PC-9 (cell line): ENCODE measurements at places on chromosomes 3 and 15. TPM values are rescaled to one million over a fixed set of nuclear protein-coding genes. Genes with fewer than 3 reads are reported as not detected.

GRCh38 chr3:192899540-192899982 is 18.1 kb downstream of the MB21D2 start:
- no peak for DNase-seq

GRCh38 chr3:21310161-21310560 is 440.8 kb downstream of the ZNF385D start:
- DNase-seq: no peak

The ETFA gene
- 158 and 187 TPM in 2 replicates for total RNA-seq

GRCh38 chr15:65372787-65373067 is 5.1 kb downstream of the IGDCC3 start:
- no peak for DNase-seq

The EEF1AKMT4 gene
- total RNA-seq: 11.7 and 12.1 TPM in 2 replicates

The TUSC7 gene
- not detected in 2 replicates for total RNA-seq

The LRTM1 gene
- total RNA-seq: not detected in 2 replicates

The IL12A gene
- 0.28 and 0.40 TPM in 2 replicates for total RNA-seq

The GOLGA6L10 gene
- total RNA-seq: 2.2 and 2.3 TPM in 2 replicates

DNA sequence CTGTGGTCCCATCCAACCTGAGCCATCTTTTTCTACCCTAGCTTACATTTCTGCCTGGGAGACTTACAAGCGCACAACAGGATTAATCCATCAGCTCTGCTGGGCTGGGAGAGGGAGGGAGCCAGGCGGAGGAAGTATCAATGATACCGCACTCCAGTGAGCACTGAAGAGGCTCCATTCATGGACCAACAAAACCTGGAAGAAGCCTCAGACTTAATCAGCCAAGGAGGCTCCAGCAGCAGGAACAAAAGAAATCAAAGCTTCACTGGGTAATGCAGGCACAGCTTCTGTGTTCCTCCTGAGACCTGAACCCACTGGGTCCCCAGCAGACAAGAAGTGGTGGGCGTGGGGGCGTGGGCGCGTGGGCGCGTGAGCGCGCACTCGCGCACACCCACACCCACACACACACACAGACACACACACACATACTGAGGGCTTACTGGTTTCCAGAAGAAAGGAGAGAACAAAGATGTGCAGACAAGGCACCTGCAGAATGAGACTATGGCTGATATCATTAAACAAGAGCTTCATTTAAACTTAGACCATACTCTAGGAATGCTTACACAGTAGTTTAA is 87.0 kb upstream of the BOC start:
- no peak for DNase-seq

The PARP15 gene
- total RNA-seq: 0.07 and 0.13 TPM in 2 replicates

DNA sequence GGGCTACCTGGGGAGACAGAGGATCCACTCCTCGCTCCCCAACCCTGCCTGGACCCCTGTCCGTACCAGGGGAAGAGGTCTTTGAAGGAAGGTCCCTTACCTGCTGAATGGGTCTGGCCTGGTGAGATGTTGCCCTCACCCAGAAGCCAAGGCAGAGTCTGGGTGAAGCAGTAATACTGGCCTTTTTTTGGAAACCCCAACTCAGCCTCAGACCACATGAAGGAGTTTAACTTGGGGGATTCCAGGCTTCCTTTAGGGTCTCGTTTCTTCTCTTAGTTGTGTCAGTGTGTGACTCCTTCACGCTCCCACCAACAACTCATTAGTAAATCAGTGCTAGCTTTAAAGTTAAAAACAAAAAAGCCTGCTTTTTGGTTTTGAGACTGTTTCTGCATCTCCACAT is 45.6 kb downstream of the RTP1 start:
- DNase-seq: no peak

DNA sequence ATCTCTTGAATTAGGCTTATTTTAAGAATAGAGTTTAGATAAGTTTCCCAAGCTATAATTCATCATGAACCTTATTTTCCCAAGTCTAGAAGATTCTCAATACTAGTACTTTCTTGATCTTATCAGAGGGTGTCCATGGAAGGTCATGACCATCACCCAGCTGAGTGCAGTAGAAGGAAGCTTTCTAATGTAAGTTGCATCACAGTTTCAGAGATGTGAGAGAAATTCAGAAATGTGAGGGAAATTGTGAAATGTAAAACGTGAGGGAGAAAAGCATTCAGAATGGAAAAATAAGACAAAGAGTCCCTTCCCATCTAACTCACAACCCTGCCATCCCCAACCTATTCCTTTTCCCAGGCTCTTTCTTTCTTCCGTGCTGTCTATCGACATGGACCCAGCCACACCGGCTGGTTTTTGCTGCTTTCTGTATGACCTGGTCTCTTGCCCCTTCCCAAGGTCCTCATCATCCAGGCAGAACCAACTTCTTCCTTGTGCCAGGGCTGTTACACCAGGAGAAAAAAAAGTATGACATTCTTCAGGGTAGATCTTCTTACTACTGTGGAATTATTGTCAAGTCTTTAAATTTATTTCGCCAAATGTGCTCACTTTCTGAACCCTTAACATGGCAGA is 6.7 kb downstream of the CAPN3 start:
- DNase-seq: no peak

DNA sequence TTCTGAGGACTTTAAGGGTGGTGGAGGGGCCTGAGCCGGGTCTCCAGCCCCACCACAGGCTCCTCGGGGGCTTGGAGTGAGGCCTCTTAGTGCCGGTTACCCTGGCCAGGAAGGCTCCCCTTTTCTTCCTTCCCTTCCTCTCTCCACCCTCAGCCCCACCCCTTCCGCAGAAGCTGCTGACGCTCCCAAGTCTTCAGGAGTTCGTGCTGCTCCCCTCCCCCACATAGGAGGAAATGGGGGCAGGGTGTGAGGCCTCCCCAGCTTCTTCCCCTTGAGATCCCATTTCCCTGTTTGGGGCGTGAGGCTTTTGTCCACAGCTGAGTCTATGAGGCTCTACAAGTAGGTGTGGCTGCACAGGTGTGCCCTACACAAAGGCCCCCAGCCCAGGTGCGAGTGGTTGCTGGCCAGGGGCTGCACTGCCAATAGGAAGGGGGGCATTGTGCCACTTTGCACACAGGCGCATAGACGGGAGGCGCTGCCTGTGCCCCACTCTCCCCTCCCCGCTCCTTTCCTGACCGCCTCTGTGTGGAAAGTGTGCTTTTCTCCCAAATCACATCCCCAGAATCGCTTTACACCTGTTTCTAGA is 915 bp upstream of the CALML4 start:
- DNase-seq: no peak

DNA sequence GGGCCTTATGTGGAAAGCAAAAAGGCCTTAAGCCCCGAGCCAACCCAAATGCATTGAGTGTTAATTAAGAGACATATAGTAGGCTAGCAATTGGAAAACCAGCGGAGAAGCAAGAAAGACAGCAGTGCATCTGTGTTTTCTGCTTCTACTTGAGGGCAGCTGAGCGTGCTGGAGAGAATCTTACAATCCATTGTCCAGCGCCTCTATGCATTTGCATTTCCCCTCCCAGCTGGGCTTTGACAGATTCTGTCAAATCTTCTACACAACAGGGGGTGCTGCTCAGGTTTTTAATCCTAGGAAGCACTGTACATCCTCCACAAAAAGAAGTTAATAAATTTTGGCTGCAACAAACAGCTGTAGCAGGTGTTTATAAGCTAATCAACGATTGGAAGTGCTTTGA is 23.9 kb downstream of the SSR3 start:
- DNase-seq: no peak

- DNase-seq: no peak
These were observed 24.3 kb downstream of the H1-8 start for GRCh38 chr3:129567176-129567705.

GRCh38 chr3:112904786-112905185 is 58.1 kb upstream of the CD200R1L start:
- no peak for DNase-seq

- DNase-seq: no peak
These were observed 16.4 kb upstream of the ST8SIA2 start for GRCh38 chr15:92377083-92377789.

DNA sequence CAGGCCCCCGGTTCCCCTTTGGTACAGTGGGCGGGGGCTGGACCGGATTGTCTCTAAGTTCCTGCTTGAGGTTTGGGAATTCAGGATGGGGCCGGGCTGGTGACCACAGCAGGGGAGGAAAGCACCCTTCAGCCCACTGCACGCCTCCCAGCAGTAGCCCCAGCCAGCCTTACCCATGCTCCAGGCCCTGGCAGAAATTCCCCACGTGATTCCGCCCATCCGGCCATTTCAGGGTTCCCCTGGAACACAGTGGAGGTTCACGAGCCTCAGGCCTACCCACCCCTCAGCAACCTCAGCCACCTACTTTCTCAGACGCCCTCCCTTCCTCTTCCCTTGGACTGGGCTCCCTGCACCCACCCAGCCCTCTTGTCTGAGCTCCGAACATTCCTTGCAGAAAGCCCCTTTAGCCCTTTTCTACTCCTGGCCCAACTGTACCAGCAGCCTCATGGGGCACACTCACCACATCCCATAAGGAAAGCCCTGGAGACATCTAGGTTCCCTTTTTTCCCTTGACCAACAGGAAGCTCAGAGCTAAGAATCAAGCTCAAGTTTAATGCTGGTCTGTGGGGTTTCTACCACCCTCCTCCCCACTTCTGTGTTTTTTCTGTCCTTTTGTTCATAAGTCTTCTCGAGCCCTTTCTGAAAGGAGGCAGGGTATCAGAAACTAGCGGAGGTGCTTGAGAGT is 11.5 kb downstream of the ALS2CL start:
- no peak for DNase-seq

GRCh38 chr15:48528921-48529320 is 116.6 kb downstream of the FBN1 start:
- DNase-seq: no peak

GRCh38 chr3:21645121-21645897 is 105.7 kb downstream of the ZNF385D start:
- no peak for DNase-seq

DNA sequence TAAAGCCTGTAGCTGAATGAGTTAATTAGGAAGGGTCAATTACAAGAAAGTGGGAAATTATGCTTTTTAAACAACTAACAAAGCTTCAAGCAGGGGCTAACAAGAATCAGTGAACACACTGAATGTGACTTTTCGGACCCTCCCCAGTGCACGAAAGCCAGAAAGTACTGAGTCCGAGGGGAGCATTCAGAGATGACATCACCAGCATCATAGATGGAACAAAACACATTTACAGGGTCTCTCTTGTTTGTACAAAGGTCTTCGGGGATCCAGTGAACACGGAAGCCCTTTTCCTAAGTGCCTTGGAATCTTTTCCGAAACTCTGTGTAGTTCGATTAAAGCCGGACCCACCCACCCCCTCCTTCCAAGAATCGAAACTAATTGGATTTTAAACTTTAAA is 829 bp downstream of the DCP1A start:
- DNase-seq: no peak

GRCh38 chr3:40725031-40725430 is 200.3 kb downstream of the ZNF621 start:
- DNase-seq: no peak

The ROBO1 gene
- total RNA-seq: 13.8 and 17.5 TPM in 2 replicates
